ENCODE measurements at places on chromosomes 12 and 14.

DNA sequence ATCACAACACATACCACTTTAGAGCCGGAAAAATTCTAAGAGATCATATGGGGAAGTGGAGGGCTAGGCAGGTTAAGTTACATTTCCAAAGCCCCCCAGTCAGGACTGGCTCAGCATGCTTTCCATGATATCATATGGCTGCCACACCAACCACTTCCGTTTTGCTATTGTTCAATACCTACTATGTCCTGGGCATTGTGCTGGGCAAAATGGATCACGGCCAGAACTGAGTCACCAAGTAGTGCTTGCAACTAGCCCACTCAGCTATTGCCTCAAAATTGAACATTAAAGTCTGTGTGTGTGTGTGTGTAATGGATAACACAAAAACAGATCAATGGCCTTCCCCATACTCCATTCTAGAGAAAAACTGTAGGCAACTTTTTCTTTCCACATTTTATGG lies 22.7 kb downstream of the WIF1 start:
- no peak for DNase-seq

DNA sequence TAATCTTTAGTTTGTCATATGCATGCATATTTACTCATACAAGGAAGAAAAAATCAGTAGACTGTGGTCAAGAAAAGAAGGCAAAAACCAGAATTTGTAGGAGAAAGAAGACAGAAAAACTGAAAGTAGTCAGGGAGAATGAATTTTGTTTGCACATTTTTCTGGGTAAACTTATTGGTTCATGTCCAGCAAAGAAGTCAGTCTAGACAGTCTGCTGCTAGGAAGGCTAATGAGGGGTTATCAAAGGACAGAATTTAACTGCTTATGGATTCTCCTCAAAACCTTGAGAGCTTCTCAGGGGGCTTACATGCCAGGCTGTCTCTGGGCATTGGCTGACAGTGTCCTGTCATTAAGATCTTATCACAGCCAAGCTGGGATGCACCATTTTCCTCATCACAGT lies 293.9 kb downstream of the RPAP3 start:
- DNase-seq = no peak

DNA sequence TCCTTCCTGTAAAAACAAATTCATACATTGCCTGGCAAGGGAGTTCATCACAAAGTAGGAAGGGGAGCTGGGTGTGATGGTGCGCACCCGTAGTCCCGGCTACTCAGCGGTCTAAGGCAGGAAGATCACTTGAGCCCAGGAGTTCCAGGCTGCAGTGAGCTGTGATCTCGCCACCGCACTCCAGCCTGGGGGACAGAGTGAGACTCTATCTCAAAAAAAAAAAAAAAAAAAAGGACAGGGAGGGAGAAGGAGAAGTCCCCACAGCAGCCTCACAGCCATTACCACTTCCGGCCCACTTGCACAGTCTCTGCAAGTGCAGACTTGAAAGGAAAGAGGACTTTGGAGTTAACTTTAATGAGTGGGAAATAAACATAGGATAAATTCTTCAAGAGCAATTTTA lies 121.0 kb downstream of the FBXL14 start:
- DNase-seq = peak; percentile 21

GRCh38 chr14:86003998-86004397 lies 474.1 kb downstream of the FLRT2 start:
- DNase-seq = no peak

DNA sequence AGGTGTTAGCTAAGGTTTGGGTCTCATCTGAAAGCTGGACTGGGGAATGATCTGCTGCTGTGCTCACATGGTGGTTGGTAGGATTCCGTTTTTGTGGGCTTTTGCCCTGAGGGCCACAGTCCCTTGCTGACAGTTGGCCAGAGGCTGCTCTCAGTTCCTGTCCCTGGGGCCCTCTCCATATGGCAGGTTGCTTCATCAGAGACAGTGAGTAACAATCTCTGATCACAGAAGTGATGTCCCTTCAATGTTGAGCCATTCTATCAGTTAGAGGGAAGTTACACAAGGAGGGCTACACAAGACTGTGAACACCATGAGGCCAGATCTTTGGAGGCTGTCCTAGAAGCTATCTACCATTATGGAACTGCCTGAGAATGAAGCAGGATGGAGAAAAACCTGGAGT lies 137.2 kb downstream of the AACS start:
- DNase-seq = no peak

GRCh38 chr12:68854078-68854468 lies 46.1 kb downstream of the MDM2 start:
- DNase-seq = no peak

DNA sequence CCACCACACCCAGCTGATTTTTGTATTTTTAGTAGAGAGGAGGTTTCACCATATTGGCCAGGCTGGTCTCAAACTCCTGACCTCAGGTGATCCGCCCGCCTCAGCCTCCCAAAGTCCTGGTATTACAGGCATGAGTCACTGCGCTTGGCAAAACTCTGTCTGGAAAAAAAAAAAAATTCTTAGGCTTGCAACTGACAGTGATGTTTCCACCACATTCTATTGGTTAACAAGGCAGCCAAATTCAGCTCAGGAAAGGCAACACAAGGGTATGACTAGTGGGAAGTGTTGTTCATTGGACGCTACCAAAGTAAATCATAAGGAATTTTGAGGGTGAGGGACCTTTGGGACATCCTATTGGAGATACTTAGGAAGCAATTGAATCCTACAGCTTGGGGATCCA lies 2.9 kb upstream of the SBNO1 start:
- DNase-seq = no peak

DNA sequence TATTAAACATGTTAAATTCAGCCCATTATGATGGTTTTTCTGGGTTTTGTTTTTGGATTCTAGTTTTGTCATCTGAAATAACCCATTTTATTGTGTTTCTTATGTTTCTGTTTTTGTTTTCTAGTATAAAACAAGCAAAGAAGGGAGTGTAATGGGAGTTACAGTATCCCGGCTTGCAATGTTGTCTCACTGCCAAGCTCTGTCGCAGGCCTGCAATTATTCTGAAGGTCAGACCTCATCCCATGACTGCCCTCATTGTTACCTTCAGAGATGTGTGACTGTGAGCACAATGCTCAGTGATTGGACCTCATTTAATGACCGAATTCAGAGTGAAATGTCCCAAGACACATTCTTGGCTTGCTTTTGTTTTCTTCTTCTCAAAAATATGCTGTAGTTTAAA lies 73.0 kb upstream of the ATF1 start:
- DNase-seq = no peak

- DNase-seq = no peak
Observed at GRCh38 chr12:101666052-101666728, 31.2 kb upstream of the CHPT1 start.

GRCh38 chr14:66038618-66039017 lies 447.6 kb upstream of the CCDC196 start:
- no peak for DNase-seq

GRCh38 chr14:70514168-70515069 lies 20.4 kb downstream of the ADAM20 start:
- DNase-seq = no peak

DNA sequence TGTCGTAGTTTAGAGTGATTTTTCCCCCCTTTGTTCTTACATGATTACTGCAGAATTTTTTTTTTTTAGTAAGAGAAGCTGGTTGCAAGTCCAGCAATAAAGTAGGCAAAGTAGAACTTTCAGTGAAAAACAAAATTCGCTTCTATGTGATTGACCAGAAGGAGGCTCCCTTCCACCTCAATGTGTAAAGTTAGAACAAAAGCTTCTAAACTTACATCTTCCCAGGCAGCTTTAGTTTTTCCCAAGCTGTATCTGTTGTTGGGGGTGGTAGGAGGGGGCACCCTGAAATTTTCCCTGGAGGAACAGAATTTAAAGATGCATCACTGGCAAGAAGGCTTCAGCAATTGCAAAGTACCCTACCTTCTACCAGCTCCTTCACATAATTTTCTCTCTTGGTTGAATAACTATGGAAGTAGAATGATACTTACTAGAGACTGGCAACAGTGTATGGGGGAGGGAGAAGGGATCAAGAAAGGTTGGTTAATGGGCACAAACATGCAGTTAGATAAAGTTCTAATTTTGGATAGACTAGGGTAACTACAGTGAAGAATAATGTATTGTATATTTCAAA lies 87.3 kb upstream of the E2F7 start:
- no peak for DNase-seq

GRCh38 chr14:67703997-67704396 lies 2.3 kb downstream of the RDH12 start:
- no peak for DNase-seq

DNA sequence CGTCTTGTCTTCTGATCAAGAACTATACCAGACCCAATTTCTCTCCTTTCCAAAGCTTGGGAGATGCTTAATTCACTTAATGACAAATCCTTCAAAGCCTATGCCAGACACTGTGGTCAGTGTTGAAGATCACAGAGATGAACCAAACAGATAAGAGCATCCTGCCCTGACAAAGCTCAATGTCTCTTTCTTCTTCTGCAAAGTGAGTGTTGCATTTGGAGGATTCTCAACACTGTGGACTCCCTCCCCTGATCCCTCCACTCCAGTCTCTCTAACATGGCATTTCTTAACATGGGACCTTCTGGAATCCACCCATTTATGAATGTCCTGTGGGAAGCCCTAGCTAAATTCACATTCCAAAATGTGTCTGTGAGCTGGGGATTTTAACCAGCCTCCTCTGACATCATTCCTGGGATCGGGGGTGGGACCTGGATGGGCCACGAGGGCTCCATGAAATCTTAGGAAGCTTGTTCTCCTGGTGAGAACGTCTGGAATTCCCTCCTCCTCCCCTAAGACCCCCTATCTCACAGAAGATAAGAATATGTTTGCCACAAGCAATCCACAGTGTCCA lies 20.3 kb downstream of the SYNE3 start:
- no peak for DNase-seq

DNA sequence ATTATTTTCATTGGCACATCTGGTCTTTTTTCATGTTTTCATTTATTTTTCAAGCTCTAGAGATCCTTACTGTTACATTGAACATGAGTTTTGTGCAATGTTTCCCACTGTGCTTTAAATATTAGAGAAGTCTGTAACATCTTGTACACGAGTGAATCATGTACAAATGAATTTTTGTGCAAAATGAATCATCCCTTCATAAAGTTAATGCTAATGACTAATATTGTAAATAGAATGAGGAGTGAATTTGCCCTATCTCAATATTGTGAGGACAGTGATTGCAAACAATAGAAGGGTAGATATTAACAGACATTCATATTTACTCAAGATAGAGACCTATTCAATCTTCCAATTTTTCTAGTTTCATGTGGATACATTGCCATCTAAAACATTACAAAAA lies 463.3 kb upstream of the FOXG1 start:
- no peak for DNase-seq

DNA sequence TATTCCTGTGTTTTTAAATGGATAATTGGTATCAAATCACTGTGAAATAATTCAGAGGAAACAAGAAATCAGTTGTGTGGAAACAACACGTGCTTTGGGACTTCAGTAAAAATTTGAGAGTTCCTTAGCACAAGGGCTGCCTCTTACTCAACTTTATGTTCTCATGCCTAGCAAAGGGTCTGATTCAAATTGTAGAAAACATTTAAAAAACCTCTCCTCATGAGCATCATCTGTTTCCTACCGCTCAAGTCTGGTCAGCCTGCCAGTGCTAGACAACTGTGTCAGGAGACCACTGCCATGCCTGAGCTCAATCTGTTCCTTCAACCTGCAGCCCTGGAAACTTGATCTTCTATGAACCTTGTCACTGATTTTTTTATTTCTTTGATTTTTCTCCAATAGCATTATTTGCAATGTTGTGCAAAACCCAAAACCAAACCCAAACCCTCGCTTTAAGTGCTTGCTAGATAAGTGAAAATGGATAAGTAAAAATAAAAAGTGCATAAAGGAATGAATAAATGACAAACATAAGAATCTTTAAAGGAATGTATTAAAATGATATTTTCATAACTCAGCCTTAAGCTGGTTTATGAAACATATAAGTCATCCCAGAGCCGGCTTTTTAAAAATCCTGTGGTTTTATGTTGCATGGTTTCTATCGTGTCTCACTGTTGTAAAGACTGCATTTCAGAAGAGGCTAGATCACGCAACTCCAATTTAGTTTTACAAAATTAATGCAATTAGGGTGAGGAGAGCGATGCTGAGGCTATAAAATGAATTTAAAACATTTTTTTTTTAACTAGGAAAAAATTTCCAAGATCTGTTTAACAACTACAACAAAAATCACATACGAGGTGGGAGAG lies 361.2 kb upstream of the PDE3A start:
- DNase-seq = no peak

- no peak for DNase-seq
Observed at GRCh38 chr12:69095765-69096477, 143.4 kb upstream of the CPSF6 start.

GRCh38 chr14:89185919-89186855 lies 230.8 kb downstream of the FOXN3 start:
- no peak for DNase-seq

- DNase-seq = no peak
Observed at GRCh38 chr12:31322801-31323207, 3.1 kb downstream of the SINHCAF start.

- no peak for DNase-seq
Observed at GRCh38 chr14:32509632-32510187, 180.6 kb downstream of the AKAP6 start.

GRCh38 chr12:111291357-111291756 lies 77.5 kb downstream of the PHETA1 start:
- no peak for DNase-seq

DNA sequence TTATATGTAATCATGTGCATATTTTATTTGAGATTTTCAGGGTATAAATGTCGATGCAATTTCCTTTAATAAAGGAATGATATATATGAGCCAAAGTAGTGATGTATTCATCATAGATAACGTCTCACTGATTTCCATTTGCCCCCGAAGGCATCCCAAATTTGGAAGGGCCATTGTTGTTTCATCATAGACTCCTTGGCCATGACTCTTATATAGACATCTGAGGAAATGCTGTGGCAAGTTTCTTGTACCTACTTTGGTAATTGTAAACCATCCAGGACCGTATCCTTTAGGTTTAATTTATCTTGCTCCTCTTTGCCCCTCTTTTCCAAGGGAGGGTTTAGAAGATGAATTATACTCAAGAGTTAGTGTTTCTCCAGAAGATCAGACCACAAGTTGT lies 84.7 kb downstream of the SAMD4A start:
- DNase-seq = no peak

DNA sequence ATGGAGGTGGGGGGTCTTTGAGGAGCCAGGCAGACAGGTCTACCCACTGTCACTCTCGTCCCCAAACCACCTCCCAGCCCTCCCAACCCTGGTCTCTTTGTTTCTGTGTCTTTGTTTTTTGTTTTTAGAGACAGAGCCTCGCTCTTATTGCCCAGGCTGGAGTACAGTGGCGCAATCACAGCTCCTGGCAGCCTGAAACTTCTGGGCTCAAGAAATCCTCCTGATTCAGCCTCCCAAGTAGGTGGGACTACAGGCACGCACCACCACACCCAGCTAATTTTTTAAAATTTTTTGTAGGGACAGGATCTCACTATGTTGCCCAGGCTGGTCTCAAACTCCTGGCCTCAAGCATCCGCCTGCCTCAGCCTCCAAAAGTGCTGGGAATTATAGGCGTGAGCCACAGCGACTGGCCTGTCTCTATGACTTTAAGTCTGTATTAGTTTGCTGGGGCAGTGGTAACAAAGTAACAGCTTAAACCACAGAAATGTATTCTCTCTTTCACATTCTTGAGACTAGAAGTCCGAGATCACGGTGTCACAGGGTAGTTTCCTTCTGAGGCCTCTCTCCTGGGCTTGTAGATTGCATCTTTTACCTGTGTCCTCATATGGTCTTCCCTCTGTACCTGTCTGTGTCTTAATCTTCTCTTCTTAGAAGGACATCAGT lies 26.1 kb downstream of the DTX1 start:
- DNase-seq = no peak

- DNase-seq = no peak
Observed at GRCh38 chr14:91398707-91399106, 18.9 kb downstream of the CCDC88C start.

- peak; percentile 18 for DNase-seq
Observed at GRCh38 chr12:5200278-5201087, 156.8 kb downstream of the KCNA5 start.
